CD4-positive, CD25-positive, alpha-beta regulatory T cell (primary cell): ENCODE measurements at places on chromosomes 1 and 21.

GRCh38 chr1:37189111-37189510 lies 154.8 kb upstream of the GRIK3 start:
- H3K27ac ChIP-seq = no peak overlapping the region
- DNase-seq = no peak
- H3K27me3 ChIP-seq = peaks cover 2% of the 10 kb centered on the region
- H3K36me3 ChIP-seq = no peaks in the 10 kb centered on the region

DNA sequence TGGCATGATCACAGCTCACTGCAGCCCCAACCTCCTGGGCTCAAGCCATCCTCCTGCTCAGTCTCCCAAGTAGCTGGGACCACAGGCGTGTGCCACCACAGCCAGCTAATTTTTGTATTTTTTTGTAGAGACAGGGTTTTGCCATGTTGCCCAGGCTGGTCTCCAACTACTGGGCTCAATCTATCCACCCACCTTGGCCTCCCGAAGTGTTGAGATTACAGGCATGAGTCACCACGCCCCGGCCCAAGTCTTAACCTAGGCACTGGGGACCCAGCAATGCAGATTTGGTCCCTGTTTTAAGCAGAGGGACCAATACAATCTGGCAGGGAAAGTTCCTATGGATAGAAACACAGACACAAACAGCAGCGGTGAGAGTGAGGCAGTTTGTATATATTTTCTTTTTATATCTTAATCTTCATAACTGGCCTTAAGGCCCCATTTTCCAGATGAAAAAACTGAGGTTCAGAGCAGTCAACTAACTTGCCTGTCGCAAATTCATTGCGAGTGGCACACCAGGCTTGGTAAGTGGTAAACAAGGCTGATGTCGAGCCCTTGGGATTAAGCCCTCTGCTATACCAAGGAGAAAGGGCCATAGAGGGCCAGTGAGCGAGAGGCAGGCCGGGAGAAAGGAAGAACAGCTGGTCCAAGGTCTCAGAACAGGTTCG lies 77.8 kb upstream of the TINAGL1 start:
- no peaks in the 10 kb centered on the region for H3K27me3 ChIP-seq
- H3K27ac ChIP-seq = no peak overlapping the region
- DNase-seq = no peak
- no peaks in the 10 kb centered on the region for H3K4me1 ChIP-seq
- no peak overlapping the region for H3K4me3 ChIP-seq

GRCh38 chr21:25735646-25736597 lies 1.1 kb downstream of the GABPA start:
- H3K27ac ChIP-seq = peak overlapping the region; percentile 94
- H3K4me3 ChIP-seq = peak overlapping the region; percentile 89
- DNase-seq = peak; percentile 22
- no peaks in the 10 kb centered on the region for H3K36me3 ChIP-seq
- H3K4me1 ChIP-seq = peaks cover 36% of the 10 kb centered on the region

- no peak overlapping the region for H3K27ac ChIP-seq
- H3K4me1 ChIP-seq = no peaks in the 10 kb centered on the region
- no peaks in the 10 kb centered on the region for H3K27me3 ChIP-seq
- no peak for DNase-seq
- H3K36me3 ChIP-seq = peaks cover 18% of the 10 kb centered on the region
These were observed 22.1 kb upstream of the PRDX6 start for GRCh38 chr1:173454966-173455524.

DNA sequence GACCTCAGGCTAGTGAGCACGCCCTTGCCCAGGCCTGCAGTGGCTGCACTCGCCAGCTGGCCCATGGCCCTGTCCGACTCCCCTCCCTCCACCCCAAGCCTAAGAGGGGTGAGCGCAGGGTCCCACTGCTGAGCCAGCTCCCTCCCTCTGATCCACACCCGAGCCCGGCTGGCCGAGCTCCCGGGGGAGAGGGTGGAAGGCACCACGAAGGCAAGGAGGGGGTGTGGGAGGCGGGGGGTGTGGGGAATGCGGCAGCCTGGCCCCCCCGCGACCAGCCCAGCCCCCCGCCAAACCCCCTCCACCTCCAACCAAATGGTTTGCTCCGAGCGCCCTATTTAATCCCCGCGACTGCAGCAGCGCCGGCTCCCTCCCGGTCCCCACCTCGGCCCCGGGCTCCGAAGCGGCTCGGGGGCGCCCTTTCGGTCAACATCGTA lies at the start of gene CADM3:
Gene CADM3, plus strand, starts transcription at position 362 of the 434 bp plus-strand sequence. CDS start 151 bp downstream, outside the sequence.
- no peaks in the 10 kb centered on the region for H3K4me1 ChIP-seq
- H3K27ac ChIP-seq = no peak within 1 kb of the TSS
- H3K36me3 ChIP-seq = no peaks in the 10 kb centered on the region
- H3K27me3 ChIP-seq = peaks cover 35% of the 10 kb centered on the region

DNA sequence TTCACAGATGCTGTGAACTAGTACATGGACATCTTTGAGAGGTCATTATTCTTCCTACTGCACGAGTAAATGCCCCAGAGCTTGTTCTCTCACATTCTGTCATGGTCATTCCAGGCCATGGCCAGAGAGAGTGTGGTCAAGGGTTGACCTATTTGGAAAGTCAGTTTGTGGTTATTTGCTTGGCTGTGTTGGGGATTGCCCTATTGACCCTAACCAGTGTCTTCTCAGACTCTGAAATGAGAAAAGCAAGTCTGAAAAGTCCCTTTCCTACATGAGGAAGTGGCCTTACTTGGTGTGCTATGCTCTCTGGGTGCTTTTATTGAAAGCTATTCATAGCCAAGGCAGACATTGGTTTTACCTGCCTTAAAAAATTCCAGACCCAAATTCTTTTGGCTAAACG lies 26.6 kb downstream of the CLIC6 start:
- no peak overlapping the region for H3K27ac ChIP-seq
- H3K27me3 ChIP-seq = peaks cover 4% of the 10 kb centered on the region
- no peaks in the 10 kb centered on the region for H3K4me1 ChIP-seq
- no peak for DNase-seq
- H3K36me3 ChIP-seq = no peaks in the 10 kb centered on the region
